ENCODE measurements at places on chromosomes 16 and 17.

DNA sequence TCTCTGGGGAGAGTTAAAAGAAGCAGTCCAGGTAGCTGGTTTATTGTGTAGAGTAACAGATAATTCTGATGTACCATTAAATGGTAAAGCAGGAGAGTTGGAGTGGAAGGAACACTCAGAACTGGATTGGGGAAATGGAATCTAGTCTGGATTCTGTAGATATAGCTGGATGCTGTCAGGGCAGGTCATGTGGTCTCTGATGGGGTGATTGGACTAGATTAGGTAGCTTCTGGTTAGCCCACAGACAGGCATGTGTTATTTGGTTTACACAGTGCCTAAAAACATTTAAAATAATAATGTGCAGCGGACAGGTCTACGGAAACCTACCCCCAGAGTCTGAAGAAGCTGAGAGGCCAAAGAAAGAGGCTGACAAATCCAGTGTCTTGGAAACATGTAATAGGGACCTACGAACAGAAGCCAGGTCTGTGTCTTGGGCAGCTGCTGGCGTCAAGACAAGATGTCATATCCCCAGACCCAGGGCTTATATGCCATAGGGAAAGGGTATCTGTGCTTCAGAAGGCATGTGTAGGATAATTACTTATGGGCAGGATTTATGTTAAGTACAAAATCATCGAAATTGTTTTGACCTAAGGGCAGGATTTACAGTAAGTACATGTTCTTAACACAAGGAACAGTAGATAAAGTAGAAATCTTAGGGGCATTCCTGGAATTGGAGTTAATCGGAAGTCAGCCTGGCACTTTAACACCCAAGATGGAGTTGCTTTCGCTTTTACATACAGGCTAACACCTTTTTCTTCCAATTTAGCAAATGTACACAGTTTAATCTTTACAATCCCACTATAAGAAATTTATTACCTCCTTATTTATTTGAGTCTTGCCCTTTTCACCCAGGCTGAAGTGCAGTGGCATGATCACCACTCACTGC is 12.4 kb downstream of the LUC7L3 start:
- DNase-seq, result no peak

DNA sequence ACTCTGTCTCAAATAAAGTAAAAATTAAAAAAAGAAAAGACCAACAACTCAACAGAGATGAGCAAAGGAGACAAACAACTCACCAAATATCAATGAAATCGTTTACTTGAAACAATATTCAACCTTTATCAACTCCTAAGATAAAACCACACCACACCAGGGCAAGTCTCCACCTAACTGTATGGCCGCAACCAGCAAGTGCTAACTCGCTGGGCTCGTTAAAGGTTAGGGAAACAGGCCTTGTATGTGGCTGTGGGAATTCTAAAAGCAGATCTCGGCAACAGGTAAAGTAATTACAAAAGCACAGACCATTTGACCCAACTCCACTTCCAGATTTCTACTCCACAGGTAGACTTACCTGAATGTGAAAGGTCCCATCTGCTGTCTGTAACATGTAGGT is 9.3 kb downstream of the ZCCHC14 start:
- DNase-seq, result no peak

DNA sequence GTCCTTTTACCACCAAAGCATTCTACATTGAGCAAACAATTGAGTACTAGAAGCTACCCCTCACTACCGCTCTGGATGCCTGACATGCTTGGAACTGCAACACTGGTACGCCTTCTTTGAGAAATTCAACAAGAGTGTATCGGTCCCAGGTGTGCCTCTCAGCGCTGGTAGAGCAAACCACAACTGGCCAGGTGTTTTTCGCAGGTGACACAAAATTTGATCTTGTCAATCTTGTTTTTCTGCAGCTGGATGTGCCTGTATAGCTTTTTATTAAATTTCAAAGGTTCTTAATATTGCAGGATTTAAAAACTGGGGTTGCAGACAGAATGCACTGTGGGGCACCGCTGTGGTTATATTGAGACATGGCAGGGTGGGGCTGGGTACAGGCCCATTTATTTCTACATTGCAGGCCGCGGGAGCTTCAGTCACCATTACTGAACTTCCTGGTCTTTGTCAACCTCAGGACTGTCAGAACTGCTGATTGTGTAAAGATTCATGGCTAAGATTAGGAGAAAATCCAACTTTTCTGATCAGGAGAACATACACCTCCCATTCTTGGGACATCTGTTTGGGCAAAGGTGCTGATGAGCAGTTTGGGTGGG is 4.5 kb upstream of the SNX20 start:
- no peak for DNase-seq

GRCh38 chr17:44557651-44558285 is 484 bp downstream of the FZD2 start:
- peak; percentile 47 for DNase-seq

DNA sequence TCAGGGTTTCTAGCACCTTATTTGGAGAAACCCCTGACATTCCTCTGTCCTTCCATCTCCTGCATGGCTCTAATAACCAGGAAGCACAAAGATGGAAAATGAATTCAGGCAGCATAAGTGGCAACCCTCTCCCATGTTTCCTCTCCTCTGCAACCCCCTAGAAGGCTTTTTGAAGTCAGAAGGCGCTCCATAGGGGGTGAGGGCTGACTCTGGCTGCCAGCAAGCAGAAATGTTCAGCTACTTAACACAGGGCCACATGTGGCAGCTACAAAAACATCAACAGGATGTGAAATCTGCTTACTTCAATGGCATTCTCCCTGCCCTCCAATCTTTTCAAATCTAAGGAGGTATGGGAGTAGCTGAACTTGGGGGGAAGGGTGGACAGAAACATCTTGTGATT is 55.2 kb upstream of the IRX5 start:
- DNase-seq, result no peak

- DNase-seq, result no peak
These were observed 7.8 kb upstream of the KRT19 start for GRCh38 chr17:41535764-41536481.

DNA sequence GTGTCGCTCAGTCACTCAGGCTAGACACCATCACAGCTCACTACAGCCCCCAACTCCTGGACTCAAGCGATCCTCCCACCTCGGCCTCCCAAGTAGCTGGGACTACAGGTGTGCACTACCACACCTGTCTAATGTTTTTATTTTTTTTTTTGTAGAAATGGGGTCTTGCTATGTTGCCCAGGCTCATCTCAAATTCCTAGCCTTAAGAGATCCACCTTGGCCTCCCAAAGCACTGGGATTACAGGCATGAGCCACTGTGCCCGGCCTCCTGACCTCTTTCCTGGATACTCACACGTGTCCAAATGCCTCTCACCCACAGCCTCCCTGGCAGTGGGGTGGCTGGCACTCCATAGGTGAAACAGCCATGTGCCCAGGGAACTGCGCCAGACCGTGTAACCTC is 17.5 kb downstream of the CAMKK1 start:
- no peak for DNase-seq

GRCh38 chr17:61416211-61416539 is 16.5 kb downstream of the TBX2 start:
- DNase-seq, result peak; percentile 37

- no peak for DNase-seq
These were observed 58.7 kb downstream of the EFCAB5 start for GRCh38 chr17:30000001-30000754.

GRCh38 chr16:55152875-55153390 is 171.1 kb upstream of the IRX6 start:
- DNase-seq, result no peak

- DNase-seq, result no peak
These were observed 275.1 kb upstream of the MYOCD start for GRCh38 chr17:12390631-12391030.

GRCh38 chr17:50027881-50028735 is 27.8 kb upstream of the ITGA3 start:
- no peak for DNase-seq

DNA sequence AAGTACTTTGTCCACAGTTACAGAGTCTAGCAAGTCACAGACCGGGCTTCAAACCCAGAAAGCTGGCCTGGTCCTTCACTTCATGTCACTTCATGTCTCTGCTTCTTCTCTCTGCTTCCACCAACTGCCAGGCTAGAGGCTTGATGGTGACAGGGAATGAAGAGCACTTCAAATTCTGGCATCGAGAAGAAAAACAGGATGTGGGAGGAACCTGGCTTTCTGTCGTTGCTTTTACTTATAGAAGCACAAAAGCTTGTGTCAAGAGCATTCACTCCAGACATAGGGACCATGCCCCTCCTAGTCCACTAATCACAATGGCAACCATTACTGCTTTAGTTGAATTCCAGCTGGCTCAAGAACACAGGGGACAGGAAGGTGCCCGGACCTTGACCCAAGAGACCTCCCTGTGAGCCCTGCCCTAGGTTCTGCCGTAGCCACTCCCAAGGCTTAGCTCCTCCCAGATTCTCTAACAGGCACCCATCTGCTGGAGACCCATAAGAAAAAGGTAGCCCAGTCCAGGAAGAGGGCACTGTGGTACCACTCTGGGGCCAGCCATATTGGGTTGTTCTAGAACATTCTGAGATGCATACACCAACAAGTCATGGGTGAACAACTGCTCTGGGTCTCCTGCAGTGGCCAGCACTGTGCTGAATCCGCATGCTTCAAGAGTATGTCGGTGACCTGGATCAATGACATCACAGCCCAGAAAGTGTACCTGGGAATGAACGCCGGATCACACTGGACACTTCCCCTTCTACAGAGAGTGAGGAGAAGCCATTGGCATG is 181.8 kb downstream of the C16orf95 start:
- DNase-seq, result no peak

DNA sequence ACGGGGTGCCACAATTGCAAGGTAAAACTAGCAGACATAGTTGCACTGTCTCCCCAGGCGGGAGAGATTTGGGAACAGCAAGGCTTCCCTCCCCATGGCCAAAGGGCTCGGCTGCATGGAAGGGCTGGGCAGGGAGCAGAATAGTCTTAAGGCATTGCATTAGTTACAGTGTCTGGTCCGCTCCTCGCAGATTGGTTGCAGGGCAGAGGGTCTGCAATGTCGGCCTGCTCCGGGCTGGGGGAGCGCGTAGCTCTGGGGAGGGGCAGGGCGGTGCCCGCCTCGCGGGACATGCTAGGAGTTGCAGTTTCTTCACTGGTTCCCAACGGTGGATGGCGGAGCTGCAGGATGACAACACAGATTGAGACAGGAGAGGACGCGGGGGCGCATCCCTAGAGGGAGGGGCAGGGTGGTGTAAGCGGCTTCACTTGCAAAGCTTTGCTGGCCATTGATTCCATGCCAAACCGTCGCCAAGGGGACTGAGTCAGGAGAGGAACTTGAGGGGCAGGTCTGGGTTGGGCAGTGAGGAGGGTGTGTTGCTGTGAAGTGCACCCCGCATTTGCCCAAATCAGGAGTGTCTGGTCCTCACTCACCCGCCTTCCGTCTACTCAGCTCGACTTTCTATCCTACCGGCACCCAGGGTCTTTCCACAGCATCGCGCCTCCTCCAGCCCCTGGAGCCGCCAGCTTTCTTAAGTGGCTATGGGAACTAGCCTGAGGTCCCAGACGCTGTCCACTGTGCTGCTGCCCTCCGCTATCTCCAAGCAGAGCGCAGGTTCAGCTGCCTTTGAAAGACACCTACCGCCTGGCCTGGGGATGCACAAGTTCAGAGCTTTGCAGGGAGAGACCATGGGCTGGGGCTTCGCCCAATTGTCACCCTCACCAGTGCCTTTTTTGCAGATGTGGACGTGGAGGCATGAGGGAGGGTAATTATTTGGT is 1748.9 kb downstream of the TP53TG3F start:
- DNase-seq, result no peak

- no peak for DNase-seq
These were observed 5.8 kb downstream of the PRSS8 start for GRCh38 chr16:31129568-31130335.

DNA sequence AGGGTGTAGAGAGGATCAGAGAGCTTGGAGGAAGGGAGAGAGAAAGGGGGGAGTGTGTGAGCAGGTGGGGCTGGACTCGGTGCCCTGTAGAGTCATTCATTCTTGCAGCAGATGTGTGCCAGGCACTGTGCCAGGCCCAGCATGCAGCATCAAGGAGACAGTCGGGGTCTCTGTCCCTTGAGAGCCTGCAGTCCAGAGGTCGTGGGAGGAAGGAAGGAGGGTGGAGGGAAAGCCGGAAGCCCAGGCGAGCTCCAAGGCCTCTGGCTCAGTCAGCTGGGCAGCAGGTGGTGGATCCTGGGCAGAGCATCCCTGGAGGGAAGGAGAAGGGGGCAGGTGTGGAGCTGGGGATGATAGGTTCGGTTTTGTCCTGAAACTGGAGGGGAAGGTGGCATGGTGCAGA is 27.5 kb downstream of the EPN2 start:
- no peak for DNase-seq

DNA sequence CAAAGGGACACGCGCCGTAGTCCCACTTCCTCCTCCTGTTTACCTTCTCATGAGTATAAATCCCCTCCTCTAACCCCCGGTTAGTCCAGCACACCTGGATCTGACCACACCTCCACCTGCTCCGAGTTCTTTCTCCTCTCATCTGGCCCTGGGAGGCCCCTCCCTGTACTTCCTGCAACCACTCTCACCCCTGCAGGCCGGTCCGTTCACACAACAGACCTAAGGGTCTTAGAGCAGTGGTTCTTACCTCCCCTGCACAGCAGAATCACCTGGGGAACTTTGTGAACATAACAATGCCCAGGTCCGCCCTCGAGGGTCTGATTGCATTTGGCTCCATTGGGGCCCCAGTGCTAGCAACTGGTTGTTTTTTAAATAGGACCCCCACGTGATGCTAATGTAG is 24.8 kb downstream of the TMEM114 start:
- DNase-seq, result no peak

GRCh38 chr17:47604598-47604927 is 45.2 kb upstream of the KPNB1 start:
- DNase-seq, result no peak

GRCh38 chr17:78013683-78014467 is 55.4 kb downstream of the TNRC6C start:
- peak; percentile 68 for DNase-seq

DNA sequence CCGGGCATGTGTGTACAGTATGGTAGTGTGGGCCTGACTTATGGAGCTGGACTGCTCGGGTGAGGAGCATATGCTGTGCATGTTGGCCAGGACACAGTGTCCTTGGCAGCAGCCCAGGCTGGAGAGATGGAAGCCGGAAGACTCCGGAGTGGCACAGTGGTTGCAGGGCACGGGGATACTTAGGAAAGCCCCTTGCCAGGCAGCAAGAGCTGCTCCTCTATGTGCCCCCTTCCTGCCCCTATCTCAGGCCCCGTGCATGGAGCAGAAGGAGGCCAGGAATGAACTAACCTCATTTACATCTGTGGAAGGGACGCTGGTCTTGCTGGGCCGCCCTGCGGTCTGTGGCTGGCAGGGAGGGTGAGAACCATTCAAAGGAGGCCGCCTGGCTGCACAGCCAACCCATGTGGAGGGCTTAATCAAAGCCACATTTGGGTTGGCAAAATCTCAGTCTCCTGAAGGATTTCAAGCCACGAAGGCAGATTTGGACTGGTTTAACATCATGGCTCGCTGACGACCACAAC is 32.2 kb upstream of the RCVRN start:
- DNase-seq, result no peak

GRCh38 chr17:30244853-30245385 is 9.4 kb upstream of the SLC6A4 start:
- DNase-seq, result no peak

- no peak for DNase-seq
These were observed 2.8 kb downstream of the FN3K start for GRCh38 chr17:82737967-82738877.

GRCh38 chr17:67164302-67164701 is 80.7 kb downstream of the HELZ start:
- no peak for DNase-seq

GRCh38 chr16:57807968-57808528 is 5.8 kb upstream of the KIFC3 start:
- DNase-seq, result peak; percentile 78

All from activated CD8-positive, alpha-beta memory T cell treated with anti-CD3 and anti-CD28 coated beads, Interleukin-2, amount 10 ng/mL, durations not matched to agents 7 days and 5 days (primary cell).